ENCODE measurements at places on chromosomes 12 and 14.

DNA sequence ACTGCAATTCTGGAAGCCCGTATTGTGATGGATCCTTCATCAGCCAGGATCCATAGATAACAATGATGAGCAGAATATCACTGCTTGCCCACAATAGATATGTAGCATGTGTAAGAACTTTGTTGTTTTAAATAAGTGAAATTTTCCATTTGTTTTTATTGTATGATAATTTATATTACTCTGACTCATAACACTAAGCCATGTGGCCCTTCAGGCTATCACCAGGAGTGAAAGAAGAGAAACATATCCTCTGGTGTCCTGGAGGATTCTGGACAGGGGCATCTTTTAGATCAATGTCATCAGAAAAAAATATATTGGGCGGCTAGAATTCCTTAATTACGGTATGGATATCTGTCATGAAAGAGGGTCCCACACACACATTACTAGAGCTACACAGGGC, 167.5 kb downstream of the SLC6A15 start:
- DNase-seq: no peak

DNA sequence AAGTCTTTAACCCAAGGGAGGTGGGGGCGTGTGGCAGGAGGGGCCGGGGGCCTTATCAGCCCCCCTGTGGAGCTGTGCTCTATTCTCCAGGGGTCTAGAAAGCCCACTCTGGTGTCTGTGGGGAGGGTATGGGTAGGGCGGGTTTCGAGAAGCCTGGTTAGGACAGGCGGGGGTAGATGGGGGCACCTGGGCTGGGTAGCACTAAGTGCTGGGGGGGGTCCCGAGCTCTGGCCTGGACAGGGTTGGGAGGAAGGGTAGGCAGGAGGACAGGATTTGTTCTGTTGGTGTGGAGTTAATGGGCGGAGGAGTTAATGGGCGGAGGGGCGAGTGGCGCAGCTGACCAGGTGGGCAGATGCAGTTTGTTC, 2.0 kb downstream of the PACS2 start:
- DNase-seq: no peak

GRCh38 chr14:24928386-24928900, 121.5 kb downstream of the STXBP6 start:
- DNase-seq: no peak

DNA sequence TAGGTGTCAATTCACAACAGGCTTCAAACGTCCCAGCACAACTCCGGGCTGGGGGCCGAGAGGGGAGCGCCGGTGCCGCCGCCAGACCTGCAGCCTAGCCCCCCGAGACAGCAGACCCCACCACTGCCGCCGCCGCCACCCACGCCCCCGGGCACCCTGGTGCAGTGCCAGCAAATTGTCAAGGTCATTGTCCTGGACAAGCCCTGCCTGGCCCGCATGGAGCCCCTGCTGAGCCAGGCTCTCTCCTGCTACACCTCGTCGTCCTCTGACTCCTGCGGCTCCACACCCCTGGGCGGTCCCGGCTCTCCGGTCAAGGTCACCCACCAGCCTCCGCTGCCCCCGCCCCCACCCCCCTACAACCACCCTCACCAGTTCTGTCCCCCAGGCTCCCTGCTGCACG, 39.4 kb downstream of the SLC6A12 start:
- no peak for DNase-seq

DNA sequence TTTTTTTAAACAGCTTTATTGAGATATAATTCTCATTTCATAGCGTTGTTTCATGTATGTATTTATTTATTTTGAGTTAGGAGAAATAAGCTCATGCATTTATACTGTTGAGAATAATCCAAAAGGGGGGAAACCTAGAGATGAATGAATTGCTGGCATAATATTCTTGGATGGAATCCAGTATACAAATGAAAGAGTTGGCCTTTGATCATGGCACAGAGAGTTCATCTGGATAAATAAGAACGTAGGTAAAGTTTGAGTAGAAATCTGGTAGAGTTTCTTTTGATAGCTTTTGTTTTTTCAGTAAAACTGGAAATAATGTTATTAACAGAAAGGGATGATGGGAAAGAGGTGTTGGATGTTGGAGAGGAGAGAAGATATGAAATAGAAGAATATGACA, 166.2 kb downstream of the LRRK2 start:
- DNase-seq: no peak

All from stimulated activated CD4-positive, alpha-beta T cell treated with anti-CD3 and anti-CD28 coated beads, Interleukin-2, amount 100 ng/mL, for 48 hours (primary cell).